ENCODE measurements at places on chromosomes 5 and 9.
A peak's percentile ranks its signal among the peaks of the same experiment; 100 is the strongest.

DNA sequence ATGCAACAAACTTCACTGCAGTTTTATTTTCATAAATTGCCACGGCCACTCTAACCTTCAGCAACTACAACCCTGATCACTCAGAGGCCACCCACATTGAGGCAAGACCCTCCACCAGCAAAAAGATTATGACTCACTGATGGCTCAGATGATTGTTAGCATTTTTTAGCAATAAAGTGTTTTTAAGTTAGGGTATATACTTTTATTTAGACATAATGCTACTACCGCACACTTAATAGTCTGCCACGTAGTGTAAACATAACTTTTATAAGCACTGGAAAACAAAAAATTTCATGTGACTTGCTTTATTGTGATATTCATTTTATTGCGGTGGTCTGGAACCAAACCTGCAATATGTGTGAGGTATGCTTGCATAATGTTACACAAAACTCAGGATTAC lies 257.9 kb downstream of the ZSWIM6 start:
- no peak for DNase-seq

DNA sequence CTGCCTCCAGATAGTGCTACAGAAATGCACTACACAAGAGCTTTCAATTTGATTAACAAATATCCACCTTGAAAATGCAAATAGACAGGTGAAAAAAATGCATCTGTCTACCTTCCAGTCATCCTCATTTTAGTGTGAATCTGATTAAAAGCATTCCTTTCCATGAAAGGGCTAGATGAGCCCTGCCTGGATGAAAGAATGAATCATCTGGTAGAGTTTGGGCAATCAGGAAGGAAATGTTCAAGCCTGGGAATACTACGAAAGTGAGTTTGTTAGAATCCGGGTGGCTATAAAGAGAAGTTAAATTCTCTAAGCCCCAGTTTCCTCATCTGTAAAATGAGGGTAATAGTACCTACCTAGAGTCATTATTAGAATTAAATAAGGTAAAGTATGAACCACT lies 142.6 kb downstream of the FAM114A2 start:
- no peak for DNase-seq

DNA sequence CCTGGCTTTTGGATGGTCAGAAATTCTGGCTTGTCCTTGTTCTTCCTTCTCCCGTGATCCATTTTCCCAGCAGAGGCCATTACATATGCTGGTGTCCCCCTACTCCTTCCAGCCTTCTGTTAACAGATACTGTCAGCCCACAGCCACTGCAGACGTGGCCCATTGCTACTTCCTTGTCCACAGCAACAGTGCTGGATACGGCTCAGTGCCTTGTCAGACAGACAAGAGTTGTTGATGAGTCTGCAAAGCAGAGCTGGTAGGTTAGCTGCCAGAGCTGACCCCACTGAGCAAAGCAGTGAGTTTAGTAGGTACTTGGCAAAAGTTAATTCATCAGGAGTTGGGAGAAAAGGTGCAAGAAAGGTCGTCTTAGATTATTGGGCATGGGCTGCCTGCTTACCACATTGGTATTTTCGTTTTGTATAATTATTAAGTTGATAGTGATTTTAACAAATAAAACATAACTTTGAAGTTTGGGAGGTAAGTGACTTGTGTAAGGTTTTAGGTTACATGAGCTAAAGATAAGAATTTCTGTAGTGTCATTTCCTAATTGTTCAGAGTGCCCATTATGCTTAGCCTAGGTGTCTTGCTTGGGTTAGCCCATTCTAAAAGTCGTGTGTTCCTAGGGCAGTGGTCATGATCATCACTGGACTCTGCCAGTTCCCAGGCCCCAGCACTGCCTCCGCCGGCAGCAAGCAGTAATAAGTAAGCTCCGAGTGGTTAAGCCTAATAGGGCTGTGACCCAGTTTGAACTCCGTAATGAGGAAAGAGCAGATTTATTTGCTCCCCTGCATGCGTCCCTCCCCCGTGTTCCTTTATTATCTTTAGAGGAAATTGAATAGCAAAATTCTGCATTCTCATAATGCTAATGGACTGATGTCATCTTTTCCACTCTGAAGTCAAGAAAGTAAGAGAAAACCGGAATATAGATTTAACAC lies 292.0 kb downstream of the FANCC start:
- no peak for DNase-seq

DNA sequence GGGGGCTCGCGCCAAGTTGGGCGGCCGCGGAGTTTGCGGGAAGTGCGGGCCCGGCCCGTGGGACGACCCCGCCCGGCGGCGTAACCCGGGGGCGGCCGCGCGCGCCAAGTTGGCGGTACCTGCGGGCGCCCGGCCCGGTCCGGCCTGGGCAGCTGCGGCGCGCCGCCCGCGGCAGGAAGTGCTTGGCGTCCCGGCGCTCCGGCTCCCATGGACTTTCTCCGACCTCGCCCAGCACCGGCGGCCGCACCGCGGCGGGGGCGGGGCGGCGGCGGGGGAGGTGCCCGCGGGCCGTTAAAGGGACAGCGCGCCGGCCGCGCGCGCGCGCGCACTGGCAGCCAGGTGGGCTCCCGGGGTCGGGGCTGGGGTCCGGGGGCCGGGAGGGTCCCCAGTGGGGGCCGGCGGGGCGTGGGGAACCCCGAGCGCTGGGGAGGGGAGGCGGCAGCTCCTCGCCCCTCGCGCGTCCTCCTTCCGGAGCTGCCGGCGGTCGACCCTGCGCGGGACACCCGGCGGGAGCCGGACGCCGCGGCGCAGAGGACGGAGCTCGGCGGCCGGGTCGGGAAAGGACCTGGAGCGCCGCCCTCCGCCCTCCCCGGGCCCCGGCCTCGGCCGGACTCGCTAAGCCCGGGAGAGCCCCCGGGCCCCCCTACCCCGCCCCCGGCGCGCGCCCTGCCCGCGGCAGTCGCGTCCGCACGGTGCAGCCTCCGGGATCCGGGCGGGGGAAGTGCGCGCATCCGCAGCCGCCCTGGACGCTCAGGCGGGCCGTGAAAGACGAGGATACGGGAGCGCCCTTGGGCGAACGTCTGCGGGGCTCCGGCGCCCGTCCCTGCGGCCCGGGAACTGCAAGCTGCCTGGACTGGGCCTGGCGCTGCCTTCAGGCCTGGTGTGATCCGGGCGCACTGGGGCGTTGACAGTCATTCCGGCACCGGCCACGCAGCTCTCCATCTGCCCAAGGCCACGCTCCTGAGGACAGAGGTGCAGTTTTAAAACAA lies at the start of gene NACC2:
Gene NACC2 (minus strand): TSS at position 220 of the 989 bp plus-strand sequence. CDS start 44,768 bp downstream, outside the sequence.
- DNase-seq = no peak

DNA sequence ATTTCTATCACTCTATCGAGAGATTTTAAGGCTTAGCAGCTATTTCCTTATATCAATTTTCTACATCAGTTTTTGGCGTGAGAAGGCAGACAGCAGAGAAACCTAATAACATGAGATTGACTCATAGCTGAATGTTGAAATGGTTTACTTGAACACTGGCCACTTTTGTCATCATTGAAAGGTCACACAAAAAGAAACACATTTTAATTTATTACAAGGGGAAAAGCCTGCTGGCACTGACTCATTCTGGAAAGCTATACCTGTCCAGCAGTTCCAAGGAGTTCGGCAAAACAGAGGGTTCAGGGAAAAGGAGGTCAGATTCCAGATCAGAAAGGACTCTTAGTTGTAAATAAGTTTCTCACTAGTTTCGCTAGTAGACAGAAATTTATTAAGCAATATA lies 566.4 kb downstream of the DNAH5 start:
- no peak for DNase-seq

DNA sequence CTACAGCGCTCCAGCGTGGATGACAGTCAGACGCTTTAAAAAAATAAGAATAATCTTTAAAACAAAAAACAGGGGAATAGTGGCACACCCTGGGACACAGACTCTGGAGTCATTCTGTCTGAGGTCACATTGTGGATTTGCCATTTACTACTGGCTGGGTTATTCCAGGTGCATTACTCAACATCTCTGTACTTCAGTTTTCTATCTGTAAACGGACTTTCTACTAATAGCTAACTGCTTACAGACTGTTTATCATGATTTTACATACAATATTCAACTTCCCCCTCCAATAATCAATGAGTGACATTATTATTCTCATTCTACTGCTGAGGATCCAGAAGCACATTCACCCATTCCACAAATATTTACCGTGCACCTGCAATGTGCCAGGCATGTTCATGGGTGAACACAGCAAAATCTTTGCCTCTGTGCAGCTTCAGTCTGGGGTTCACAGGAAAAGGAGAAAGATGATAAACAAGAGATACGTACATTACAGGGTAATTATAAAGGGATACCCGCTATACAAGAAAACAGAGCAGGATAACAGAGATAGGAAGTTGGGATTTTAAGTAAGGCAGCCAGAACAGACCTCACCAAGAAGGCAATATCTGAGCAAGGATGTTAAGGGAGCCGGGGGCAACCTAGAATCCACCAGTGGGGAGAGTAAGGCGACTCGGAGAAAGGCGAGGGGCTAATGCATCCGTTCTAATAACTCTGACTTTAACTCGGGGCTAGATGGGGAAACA lies 984 bp upstream of the RAD23B start:
- no peak for DNase-seq

DNA sequence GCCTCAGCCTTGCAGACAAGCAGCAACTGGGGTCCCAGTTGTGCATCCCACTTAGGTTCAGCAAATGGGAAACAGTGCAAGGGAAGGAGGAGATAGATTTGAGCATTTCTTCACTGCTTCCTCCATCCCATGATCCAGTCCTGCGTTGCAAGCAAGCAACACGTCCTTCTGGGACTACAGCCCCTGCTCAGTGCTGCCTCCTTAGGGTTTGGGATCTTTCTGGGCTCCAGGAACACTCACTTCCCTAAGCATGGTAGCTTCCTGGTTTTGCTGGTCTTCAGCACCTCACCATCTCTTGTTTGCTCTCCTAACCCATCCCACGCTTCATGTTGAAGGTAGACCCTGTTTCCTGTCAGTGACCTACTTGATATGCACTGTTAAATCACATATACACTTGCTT lies 444.7 kb downstream of the MED10 start:
- no peak for DNase-seq

DNA sequence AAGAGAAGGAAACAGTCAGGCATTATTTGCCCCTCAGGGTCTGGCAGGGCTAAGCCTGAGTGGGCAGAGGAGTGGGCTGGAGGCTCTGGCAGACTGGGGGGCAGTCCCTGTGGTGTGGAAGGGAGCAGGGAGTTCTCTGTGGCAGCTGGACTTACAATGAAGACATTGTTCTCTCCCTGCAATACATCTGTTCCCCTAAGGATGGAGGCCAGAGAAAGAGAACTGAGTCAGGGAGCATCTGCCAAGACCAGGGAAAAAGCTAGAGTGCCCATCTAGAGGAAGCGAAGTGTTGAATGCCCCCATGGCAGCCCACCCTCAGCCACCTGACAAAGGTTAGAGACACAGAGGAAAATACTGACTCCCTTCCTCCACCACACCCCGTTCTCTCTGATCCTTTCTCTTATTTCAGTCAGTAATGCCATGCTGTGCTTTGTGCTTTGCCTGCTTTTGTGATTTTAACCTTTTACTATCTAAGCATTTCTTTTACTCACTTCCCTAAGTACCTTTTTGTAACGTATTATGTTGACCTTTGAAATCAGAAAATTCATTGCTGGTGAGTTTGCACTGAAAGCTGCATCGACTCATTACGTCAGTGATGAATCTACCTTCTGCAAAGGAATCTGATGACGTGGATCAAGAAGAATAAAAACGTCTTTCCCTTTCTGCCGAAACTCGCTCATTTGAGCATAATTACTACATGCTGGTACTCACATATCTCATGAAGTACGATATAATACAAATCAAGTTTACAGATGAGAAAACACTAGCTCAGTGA lies 76.0 kb downstream of the ACTL7B start:
- DNase-seq = no peak

- no peak for DNase-seq
Observed at GRCh38 chr5:73654171-73654811, 28.3 kb downstream of the ARHGEF28 start.

DNA sequence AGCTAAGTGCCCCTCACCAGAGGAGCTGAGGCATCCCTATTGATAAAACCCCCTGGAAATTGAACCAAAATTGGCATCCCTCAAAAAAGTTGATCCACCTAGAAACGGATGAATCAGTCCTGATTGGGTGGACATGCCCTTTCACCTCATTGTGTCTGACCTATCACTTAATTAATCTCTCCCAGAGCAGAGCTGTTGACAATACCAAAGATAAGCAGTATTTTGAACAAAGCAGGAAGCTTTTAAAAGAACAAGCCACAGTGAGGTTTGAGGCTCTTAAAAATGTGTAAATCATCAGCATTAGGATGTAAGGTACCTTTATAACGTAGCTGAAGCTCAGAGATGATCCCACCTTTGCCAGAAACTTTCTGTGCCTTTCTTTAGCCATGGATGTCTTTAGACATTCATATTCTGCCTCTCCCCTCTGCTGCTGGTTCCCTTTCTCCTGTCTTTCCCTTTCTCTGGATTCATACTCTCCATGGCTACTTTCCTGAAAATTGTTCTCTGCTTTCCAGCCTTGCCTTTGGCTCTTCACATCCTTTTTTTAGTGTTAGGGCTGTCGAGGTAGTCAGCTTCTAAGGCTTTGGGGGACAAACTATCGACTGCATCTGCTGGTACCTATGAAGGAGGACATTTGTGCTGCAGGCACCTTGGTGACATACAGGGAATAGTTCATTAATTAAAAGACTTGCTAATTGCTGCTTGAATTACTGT lies 7.8 kb upstream of the LHX2 start:
- DNase-seq = no peak

GRCh38 chr9:127720031-127720864 lies 4.4 kb downstream of the TTC16 start:
- DNase-seq = no peak

DNA sequence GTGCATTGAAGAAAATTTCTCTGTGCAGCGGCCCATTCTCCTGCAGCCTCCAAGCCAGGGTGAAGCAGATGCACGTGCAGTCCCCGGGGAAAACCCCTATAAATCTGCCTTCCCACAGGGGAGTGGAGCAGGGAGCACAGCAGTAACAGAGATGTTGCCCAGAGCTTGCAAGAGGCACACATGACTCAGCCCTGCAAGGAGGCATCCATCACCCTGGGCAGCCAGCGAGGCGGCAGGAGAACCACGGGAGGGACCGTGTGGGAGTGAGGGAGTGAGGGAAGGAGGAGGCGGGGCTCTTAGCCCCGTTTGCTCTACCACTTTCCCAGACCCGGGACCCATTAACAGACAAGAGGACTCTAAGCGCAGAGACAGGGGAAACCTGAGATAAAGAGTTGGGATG lies 96.2 kb upstream of the ARAP3 start:
- DNase-seq = no peak

- no peak for DNase-seq
Observed at GRCh38 chr5:153350175-153350883, 140.1 kb upstream of the GRIA1 start.

GRCh38 chr9:133163504-133164172 lies at the start of gene GBGT1:
GBGT1 (minus strand) TSS chr9:133163914; CDS start chr9:133162412, 1,502 bp downstream.
- DNase-seq = peak; percentile 24

DNA sequence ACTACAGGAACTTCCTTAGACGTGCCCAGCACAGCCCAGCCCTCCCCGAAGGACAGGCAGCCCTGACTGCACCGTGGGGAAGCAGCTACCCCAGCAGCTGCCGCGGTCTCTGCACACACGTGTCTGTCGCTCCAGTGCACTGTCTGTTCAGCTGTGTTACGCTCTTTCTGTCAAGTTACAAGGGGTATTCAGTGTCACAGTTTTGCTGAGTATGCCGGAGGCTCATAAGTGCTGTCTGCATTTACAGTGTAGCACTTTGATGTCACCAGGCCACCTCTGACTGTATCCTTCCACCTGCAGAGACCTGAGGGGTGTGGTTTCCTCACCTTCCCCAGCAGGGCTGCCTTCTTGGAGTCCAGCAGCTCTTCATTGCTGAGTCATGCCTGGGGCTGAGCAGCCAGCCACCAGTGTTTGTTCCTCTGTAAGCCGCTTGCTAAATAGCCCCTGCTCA lies 126.8 kb downstream of the EHMT1 start:
- DNase-seq = no peak

Data from stimulated activated CD4-positive, alpha-beta T cell treated with anti-CD3 and anti-CD28 coated beads, Interleukin-12 subunit alpha, Interleukin-12 subunit beta, amount 100 ng/mL, for 24 hours (primary cell).